Esophagus squamous epithelium (tissue), 5 donors: ENCODE measurements at places on chromosomes 7 and 10.

GRCh38 chr10:70592186-70592735 lies 10.3 kb downstream of the PRF1 start:
- no peak for DNase-seq

- no peak for DNase-seq
Measured at GRCh38 chr10:100520811-100521210, 1.1 kb upstream of the SEC31B start.

DNA sequence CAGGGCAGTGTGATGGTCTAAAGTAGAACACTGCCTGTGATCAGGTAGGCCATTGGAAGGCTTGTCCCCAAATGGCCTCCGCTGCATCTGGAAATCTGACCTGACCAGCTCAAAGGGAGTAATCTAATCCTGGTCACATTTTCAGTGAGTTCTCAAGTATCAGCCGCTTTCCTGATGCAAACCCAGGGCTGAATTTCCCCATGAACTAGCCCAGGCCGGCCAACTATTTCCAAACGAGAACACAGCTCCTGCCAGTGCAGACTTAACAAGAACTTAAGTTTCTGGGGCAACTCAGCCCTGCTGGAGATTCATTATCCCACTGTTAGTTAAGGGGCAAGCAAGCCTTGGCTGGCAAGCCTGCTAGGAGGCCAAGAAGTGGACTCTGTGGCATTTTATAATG lies 59.6 kb upstream of the FAM180A start:
- DNase-seq = no peak

DNA sequence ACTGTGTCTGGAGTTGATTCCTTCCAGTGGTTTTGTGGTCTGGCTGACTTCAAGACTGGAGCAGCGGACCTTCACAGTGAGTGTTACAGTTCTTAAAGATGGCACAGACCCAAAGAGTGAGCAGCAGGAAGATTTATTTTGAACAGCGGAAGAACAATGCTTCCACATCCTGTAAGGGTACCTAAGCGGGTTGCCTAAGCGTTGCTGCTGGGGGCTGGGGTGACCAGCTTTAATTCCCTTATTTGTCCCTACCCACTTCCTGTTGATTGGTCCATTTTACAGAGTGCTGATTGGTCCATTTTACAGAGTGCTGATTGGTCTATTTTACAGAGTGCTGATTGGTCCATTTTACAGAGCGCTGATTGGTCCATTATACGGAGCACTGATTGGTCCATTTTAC lies 13.2 kb downstream of the AKR1B15 start:
- no peak for DNase-seq

DNA sequence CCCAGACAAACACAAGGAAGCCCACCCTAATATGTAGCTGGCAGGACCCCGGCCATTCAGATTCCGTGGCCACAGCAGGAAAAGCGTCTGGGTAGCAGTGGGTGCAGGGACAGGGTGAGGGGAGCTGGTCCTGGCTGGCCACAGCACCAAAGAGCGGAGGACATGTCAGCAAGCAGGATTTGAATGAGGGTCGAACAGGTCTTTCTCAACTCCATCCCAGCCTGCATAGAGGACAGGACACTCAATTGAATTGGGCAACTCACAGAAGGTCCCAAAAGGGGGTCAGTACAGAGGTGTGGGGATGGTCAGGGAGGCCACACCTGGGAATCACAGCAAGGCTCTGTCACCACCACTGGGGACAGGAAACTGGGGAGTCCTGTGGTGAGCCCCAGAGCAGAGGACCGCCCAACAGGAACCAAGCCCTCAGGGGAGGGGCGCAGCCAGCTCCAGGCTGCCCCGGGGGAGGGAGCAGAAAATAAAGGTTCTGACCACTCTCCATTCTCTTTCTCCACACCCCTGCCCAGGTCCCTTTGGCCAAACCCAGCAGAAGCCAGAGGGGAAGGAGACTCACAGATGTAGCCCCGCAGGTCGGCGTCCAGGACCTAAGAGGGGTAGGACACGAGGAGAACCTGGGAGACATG lies 108.7 kb upstream of the PPP2R2D start:
- no peak for DNase-seq

DNA sequence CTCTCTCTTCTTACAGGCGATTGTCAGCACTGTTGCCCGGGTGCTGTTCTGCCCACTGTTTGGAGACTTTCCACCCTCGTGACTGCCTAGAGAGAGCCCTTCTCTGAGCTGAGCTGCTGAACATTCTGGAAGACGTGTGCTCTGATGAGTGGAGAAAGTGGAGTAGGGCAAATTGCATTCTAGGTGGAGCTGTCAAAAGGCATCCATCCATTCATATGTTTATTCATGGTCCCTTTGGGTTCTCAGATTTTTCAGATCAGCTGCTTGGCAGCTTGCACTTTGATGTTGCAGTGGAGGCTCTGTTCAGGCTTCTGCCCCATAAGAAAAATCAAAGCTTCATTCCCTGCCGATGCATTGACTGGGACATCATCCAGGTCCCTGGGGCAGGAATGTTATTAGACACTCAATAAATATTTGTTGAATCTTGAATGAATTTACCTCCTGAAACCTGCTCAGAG lies 120.7 kb upstream of the EEPD1 start:
- no peak for DNase-seq

GRCh38 chr7:74027683-74028320 lies at the start of gene ELN:
Gene ELN, plus strand, starts transcription at chr7:74028173. Its CDS starts 15 bp downstream, at chr7:74028188.
- DNase-seq = no peak

GRCh38 chr7:24604630-24605029 lies 31.4 kb downstream of the PALS2 start:
- DNase-seq = no peak

- DNase-seq = no peak
Measured at GRCh38 chr10:74926791-74927585, 100.6 kb downstream of the KAT6B start.

DNA sequence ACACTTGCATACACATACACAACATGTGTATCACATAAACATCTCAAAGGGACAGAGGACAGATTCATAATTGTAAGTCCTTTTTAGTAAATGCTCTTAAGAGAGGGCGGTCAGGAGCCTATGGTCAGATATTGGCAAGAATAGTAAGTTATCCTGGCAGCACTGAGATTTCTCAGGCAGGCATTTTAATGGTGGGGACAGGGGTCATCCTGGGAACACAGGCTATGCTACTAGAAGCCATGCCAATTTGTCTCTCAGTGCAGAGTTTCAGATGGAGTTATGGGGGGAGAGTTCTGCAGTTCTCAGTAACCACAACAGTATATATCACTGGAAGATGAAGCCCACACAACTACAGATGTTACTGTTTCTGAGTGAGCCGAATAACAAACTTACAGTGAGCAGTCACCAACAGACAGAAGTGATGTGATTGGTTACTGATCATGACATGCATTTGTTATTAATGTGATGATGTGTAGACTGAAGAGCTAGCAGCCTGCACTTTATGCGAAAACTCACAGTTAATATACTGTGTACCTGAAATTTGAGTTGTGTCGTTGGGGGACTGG lies 16.4 kb downstream of the ZNF487 start:
- DNase-seq = no peak

DNA sequence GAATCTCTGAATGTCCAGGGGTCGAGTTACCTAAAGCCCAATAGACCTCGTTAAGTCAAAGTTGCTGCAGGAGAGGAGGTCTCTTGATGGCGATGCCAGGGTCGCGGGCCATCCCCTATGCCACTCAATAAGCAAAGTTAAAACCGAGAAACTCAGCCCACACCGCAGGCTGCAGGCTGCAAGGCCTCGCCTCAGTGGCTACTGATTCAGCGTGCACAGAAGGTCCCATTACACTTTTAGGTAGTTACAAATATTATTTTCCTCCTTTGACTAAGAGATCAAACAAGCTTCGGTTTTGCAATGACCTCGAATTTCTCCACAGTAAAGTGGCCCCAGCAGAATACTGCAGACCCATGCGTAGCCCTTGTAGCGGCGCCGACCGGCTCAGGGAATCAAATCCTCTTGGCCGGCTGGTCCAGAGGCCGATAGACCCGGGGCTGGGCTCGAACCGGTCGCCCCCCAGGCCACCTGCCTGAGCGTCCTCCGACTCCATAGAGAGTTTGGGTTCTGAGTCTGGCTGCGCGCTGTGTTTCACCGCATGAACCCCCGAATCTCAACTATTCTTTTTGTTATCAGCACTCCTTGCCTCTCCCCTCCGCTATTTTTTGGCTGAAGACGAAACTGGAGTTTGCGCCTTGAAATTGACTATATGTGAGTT lies 2.3 kb downstream of the C1QL3 start:
- no peak for DNase-seq

- no peak for DNase-seq
Measured at GRCh38 chr7:30805081-30805691, 34.0 kb downstream of the MINDY4 start.

GRCh38 chr7:124915242-124915641 lies 14.4 kb downstream of the POT1 start:
- no peak for DNase-seq

- no peak for DNase-seq
Measured at GRCh38 chr7:132533916-132534315, 42.4 kb downstream of the PLXNA4 start.

- no peak for DNase-seq
Measured at GRCh38 chr7:1794888-1795542, 124.9 kb downstream of the ELFN1 start.

DNA sequence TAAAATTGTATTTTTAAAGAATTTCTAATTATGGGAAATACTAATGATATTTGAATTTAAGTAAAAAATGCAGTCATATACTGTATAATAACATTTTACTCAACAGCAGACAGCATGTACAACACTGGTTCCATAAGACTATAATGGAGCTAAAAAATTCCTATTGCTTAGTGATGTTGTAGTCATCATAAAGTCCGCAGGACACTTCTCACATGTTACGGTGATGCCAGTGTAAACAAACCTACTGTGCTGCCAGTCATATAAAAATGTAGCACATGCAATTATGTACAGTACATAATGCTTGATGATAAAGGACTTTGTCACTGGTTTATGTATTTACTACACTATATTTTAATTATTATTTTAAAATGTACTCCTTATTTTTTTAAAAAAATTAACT lies 629.3 kb downstream of the IPMK start:
- no peak for DNase-seq

GRCh38 chr10:33681595-33681994 lies 347.1 kb upstream of the NRP1 start:
- no peak for DNase-seq

DNA sequence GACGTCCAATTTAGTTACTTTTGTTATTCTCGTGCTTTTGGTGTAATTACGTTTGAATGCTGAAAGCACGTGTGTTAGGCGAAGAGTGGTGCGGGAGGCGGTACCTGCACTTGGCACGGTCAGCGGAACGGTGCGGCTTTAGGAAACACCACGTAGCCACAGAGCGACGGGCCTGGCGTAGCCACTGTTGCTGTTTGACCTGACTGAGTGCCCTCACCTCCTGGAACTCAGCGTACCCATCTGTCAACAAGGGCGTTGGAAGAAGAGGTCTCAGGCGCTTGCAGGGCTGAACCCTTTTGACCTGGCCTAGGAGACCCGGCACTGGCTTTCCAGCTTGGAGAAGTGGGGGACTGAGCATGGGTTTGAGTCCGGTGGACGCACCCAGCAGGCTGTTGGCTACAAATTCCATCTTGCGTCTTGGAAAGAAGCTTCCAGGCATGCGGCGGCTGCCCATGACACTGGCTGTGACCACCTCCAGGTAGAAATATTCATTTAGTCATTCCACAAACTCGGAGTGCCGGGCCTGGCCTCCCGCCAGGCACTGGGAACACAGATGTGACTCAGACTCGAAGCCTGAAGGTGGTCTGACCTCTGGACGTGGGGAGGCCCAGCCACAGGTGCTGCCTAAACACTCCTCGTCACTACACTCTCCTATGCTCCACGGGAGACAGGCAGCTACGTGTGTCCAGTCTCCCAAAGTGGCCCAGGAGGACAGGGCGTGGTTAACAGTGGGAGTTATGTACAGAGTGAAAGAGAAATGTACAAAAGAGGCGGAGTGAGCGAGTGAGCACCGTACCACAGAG lies 22.2 kb downstream of the FAM20C start:
- no peak for DNase-seq

DNA sequence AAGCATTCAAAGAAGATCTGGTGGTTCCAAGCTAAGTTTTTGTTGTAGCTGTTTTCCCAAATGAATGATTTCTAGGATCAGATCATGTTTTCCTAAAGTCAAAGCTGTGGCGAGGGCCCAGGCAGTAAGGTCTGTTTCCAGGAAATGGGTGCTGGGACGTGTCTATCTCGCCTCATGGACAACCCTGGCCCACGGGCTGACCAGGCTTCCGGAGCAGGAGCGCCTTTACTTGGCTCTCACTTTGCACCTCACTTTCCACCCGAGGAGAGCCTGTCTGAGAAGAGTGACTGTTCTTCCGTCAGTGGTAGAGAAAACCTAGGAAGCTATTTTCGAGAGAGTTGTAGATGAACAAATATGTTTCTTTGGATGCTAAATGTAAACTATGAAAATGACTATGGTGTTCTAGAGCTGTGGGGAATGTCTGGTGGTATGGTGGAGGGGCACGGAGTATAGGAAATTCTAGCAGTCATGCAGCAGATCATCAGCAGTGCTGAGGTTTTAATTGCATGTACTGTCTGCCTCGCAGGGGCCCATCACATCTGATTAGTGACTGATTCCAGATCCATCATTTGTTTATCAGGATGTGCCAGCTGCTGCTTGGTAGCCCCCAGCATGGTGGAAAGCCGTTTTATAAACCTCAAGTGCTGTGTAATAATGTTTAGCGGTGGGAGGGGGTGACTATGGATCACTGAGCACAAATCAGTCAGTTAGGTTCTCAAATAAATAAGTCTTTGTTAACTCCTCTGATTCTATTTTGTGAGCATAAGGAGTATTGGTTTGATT lies 66.6 kb downstream of the VWC2 start:
- no peak for DNase-seq

GRCh38 chr7:118418433-118418832 lies 193.9 kb downstream of the ANKRD7 start:
- DNase-seq = no peak

DNA sequence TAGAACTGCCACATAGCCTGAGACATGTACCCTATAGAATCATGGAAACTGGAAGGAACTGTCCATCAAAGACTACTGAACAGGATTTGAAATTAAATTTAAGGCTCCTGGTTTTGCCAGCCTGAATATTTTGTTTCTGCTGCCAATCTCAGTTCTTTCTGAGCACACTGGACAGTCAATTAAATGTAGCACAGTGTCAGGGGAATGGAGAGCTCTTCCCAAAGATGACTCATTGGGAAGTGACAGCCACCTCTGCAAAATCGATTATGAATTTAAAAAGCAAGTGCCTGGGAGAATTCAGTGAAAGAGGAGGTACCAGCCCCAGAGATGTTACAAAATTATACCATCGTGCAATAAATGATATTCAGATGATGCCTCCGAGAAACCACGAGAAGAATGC lies 47.8 kb downstream of the CPXM2 start:
- no peak for DNase-seq

DNA sequence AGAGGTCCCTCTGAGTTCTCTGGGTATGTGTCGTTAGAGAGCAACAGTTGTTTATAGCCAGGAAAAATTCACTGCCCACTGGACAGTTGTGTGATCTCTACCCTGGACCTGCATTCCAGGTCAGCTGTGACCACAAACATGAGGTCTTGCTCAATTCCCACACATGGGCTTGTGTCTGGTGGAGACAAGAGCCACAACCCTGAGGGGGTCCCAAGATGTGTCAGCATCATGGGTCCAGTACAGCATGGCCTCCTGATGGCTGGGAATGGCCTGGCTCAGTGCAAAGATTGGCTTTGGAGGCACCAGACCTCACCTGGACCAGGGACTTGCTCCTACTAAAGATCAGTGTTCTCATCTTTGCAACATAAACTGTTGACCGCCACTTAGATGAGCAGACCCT lies 751.6 kb downstream of the GRID1 start:
- no peak for DNase-seq
